ENCODE measurements at places on chromosomes 6 and 20.
A peak's percentile ranks its signal among the peaks of the same experiment; 100 is the strongest.

- no peak for DNase-seq
These were observed 624.1 kb downstream of the CD109 start for GRCh38 chr6:74320074-74320473.

GRCh38 chr6:37691904-37692806 is 5.5 kb downstream of the MDGA1 start:
- DNase-seq = peak; percentile 65

- DNase-seq = no peak
These were observed 4.5 kb upstream of the SLC22A1 start for GRCh38 chr6:160117137-160117536.

DNA sequence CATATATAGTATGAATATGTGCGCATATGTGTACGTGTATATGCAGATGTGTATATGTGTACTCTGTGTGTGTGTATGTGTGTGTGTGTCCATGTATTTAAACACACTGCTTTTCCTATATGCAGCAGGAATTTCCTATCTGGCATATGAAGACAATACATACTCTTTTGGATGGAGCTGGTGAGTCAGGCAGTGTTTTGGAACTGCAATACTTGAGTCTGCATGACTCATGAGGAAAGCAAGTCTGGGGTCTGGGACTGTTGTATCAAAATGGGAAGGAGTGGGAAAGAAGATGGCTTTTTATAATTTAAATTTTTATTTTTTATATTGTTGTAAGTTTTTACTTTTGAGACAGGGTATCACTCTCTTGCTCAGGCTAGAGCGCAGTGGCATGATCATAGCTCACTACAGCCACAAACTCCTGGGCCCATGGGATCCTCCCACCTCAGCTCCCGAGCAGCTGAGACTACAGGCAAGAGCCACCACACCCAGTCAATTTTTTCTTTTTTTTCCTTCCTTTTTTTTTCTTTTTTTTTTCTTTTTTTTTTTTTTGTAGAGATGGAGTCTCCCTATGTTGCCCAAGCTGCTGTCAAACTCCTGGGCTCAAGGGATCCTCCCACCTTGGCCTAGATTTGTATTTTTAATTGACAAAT is 72.2 kb downstream of the ATXN1 start:
- DNase-seq = no peak

DNA sequence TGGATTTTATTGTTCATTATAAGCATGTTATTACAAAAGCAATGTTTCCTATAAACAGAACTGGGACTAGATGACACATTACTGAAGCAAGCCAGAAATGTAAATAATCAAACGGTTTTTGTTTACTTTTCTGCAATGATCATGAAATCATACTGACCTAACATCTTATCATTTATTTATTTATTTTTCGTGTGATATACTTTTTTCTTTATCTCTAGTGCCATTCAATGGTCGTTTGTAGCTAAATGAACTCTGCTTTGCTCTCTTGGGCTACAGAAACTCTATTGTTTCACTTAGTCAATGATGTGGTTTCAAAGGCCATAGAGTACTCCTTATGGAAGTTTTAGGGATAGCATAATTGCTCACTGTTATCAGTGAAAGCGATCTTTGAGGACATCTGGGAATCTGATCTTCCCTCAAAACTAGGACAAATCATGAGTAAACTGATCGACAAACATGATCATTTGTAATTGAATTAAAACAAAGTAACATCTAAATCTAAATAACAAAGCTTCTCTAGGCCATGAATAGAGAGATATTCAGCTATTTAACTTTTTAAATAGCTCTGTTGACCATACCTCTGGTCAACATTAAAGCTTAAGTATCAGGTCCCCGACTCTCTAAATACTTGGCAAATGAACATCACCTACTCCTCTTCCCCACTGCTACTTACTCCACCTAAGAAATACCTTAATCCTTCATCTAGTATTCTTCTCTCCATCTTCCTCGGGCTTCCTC is 933.4 kb downstream of the TFAP2A start:
- no peak for DNase-seq

- no peak for DNase-seq
These were observed 101.2 kb downstream of the EPHA7 start for GRCh38 chr6:93318121-93318520.

DNA sequence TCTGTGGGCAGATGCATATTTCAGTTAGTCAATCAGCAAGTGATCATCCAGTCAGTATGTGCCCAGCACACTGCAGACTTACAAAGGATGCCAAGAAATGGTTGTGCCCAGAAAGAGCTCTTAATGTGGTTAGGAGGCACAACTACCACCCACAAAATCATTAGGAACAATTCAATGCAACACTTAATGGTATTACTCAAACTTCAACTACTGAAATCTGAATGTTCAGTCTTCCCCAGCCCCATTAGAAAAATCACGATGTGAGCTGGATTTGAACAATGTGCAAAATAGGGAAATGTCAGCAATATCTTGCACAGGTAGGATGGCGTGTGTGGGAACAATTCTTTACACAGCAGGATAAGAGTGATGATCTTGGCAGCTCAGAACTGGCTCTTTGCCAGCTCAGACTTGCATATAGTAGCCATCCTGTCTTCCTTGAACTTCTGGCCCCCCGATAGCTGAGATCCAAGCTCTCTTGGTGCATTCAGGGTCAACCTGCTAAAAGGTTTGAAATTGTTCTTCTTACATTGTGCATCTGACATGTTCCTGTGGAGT is 556.7 kb upstream of the HTR1E start:
- no peak for DNase-seq

DNA sequence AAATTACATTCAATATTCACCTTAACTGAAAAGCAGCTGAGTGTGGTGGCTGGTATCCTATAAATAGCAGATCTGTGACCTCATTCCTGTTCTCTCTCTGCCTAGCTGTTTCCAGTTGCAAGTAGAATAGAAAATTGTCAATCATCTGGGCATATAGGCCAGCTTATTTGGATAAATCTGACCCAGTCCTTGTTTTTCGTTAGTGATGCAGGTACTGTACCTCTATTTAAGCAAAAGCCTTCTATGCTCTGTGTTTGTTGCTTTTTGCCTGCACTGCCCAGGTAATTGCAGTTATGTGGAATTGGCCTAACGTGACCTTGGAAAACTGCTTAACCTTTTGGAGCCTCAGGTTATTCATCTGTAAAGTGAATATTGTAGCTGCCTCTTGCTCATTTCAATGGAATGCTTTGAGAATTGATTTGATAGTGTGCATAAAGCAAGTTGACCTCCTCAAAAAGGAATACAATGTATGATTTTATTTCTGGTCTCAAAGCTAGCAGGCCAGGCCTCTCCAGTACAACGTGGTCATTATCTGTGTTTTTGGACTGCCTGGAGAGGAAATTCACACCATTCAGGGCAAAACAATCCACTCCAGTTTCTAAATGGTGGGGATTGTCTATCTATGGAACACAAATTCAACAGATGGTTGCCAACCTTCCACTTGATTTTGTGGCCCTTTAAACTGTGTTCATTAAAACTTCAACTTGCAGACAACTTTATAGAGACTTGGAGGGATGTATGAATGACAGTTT is 508.7 kb upstream of the CITED2 start:
- DNase-seq = peak; percentile 15

DNA sequence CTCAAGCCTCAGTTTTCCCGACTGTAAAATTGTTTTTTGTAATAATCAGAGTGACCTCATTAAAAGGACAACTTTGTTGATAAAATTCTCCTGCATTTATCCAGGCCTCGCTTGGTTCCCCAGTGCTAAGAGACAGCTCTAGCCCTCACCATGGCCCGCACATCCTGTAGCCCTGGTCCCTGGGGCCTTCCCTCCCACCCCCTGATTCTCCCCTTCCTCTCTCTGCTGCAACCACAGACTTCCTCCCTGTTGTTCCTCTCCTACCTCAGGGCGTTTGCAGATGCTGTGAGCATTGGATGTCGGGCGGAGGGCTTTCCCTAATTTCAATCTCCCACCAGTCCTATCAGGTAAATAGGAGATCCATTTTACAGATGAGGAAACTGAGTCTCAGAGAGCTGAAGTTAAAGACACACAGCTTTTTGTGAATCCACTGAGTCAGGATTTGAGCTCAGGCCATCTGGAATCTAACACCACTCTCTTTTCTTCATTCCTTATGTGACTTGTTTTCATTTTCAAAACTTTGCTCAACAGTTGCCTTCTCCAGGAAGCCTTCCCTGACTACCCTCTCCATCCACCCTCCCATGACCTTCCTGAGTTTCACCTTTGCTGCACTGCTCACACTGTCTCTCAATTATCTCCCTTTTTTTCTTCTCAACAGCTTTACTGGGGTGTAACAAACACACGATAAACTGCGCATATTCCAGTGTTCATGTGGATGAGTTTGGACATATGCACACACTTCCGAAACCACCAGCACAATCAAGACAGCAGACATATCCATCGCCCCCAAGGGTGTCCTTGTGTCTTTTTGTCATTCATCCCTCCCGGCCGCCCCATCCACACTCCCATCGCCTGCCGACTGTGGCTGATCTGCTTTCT is 107.1 kb downstream of the CEBPB start:
- DNase-seq = no peak

- DNase-seq = no peak
These were observed 71.0 kb downstream of the SOX4 start for GRCh38 chr6:21664314-21665109.

GRCh38 chr6:168828800-168829199 is 387.8 kb downstream of the SMOC2 start:
- DNase-seq = no peak

- no peak for DNase-seq
These were observed 16.3 kb upstream of the SERPINB9 start for GRCh38 chr6:2919401-2919800.

GRCh38 chr6:157806856-157807215 is 16.2 kb upstream of the SNX9 start:
- DNase-seq = no peak

- no peak for DNase-seq
These were observed 5.1 kb upstream of the ULBP2 start for GRCh38 chr6:149936743-149937142.

GRCh38 chr6:137166247-137167098 is 7.0 kb downstream of the IL22RA2 start:
- no peak for DNase-seq

GRCh38 chr20:19506021-19506420 is 252.0 kb upstream of the RIN2 start:
- DNase-seq = no peak

DNA sequence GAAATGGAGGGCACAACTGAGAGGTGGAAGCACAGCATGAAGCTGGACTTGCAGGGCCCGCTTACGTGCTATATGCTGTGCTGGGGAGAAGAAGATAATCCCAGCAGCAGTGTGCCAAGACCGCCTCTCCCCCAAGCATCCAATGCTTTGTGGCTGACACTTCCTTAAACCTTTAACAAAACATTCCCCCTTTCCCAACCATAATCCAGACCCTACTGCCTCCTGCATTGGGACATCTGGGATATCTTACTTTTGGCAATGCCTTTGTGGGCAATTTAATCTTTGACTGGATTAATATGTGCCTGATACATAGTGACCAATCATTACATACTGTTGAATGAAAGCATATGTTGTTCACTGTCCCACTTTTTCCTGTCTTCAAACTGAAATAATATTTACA is 3.1 kb upstream of the TENT5A start:
- DNase-seq = no peak

DNA sequence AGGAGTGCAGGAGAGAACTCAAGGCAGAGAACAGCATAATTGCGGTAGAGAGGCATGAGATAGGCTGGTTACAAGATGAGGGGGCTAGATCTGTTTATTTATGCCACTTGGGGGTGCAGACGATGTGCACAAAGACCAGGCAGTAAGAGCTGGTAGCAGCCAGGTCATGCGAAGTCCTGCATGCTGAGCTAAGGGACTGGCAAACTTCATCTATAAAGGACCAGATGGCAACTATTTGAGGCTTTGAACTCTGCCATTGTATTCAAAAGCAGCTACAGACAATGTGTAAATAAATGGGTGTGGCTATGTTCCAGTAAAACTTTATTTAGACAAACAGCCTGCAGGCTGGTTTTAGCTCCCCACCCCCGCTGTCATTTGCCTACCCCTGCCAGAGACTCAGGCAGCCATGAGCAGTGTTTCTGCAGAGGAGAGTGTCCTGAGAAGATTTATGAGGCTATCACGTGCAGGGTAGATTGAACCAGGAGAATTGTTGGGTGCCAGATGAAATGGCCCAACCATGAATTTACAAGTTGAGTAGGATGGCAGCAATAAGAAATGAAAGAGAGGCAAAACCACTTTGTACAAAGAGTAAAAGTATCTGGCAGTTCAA is 253.4 kb upstream of the MOCS1 start:
- no peak for DNase-seq

- no peak for DNase-seq
These were observed 245.9 kb downstream of the ERMARD start for GRCh38 chr6:169997187-169997929.

DNA sequence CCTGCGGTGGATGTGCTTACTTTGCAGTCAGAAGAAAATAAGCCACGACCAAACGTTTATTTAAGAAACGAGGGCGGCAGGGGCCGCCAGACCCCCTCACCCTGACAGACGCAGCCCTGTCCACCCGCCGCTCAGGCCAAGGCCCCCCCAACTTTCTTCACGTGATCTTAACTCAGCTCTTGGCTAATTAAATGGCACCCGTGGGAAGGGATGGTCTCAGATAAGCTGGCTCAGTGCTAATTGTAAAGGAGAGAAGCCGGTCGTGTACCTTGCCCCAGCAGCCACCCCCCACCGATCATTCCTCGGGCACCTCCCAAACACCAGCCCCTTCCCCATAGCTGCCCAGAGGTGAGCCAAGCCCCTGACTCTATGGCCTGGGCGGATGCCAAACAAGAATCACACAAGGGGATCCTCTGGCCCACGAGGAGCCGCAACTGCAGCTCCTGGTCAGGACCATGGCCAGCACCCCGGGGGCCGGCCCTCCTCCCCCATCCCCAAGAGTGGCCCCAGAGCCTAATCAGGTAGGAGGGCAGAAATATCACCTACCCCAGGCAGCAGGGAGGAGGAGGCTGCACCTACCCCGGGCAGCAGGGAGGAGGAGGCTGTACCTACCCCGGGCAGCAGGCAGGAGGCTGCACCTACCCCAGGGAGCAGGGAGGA is 11.2 kb downstream of the KCNQ2 start:
- DNase-seq = no peak

GRCh38 chr6:93584300-93584699 is 164.9 kb upstream of the EPHA7 start:
- DNase-seq = no peak

DNA sequence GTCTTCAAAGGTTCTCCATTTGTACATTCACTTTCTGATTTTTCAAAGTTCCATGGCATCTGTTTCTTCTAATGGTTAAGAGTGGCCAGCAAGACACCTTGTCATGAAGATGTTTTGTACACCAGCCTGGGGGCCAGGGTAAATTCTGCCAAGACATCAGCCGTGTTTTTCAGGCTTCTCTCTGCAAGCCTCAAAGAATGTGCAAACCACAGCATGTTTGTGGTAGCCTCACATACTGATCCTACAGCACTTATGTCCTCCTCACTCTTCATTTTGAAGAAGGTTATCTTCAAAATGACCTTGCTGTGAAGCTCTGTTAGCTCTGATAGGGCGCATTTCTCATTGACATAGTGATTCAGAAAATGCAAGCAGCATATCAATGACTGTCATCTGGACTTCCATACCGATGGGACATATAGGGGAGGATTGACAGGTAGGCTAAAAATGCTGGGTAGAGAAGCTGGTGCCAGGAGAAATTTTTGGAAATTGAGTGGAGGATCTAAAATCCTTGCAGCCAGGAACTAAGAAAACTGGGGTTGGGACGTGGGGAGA is 59.3 kb upstream of the SPTLC3 start:
- DNase-seq = no peak
